Cardiac fibroblast (primary cell): ENCODE measurements at places on chromosomes 5 and 9.
A peak's percentile ranks its signal among the peaks of the same experiment; 100 is the strongest.

- DNase-seq, result no peak
Measured at GRCh38 chr9:69905286-69905685, 84.7 kb downstream of the CFAP95 start.

- DNase-seq, result no peak
Measured at GRCh38 chr5:420632-421286, 22.2 kb upstream of the EXOC3 start.

- peak; percentile 43 for DNase-seq
Measured at GRCh38 chr9:16918920-16919319, 48.5 kb upstream of the BNC2 start.

DNA sequence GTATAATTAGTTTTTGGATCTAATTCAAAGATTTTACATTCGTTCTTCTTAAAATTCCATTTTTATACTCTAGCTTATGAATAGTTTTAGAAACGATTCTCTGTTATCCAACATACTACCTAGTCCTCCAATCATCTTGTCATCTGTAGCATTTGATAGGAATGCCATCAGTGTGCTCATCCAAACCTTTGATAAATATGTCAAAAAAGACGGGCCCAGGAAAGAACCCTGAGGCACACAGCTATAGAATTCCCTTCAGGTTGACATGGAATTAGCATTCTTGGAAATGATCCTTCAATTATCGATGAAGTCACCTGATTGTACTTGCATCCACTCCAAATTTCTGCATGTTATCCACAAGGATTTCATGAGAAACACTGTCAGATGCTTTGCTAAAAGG is 64.8 kb upstream of the EFNA5 start:
- no peak for DNase-seq
